Large intestine (tissue), 12 donors: ENCODE measurements at places on chromosomes 16 and 17.

DNA sequence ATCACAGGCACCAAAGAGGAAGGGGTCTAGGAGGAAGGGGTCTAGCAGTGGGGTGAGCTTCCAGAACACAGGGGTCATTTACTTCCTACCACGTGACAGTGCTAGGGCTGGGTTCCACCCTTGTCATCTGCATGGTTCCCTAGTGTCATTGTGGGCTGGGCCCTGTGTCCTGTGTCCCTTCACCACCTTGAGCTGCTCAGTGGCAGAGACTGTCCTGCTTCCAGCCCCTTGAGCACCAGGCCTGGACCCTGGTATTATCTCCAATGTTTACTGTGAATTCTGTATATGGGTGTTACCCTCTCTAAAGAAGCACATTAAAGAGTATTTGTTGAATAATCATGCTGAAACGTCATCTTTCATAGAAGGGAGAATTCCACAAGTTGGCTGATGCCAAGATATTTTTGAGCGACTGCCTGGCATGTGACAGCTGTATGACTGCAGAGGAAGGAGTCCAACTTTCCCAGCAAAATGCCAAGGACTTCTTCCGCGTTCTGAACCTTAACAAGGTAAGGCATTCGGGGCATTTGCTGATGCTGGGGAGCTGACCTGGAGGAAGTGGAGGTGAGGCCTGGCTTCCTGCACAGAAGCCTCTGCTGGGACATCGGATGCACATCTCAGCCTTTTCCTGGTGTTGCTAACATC lies 5.5 kb downstream of the NARF start:
- no peak overlapping the region for H3K4me3 ChIP-seq
- H3K27me3 ChIP-seq, result no peaks in the 10 kb centered on the region
- peaks cover 73% of the 10 kb centered on the region for H3K36me3 ChIP-seq
- H3K4me1 ChIP-seq, result peaks cover 8% of the 10 kb centered on the region
- H3K27ac ChIP-seq, result no peak overlapping the region
- DNase-seq, result no peak

GRCh38 chr16:4415538-4416199 lies 727 bp downstream of the CORO7 start:
- DNase-seq, result peak; percentile 74
- peak overlapping the region; percentile 60 for H3K4me3 ChIP-seq
- H3K36me3 ChIP-seq, result peaks cover 19% of the 10 kb centered on the region
- peak overlapping the region; percentile 75 for H3K27ac ChIP-seq
- H3K4me1 ChIP-seq, result peaks cover 26% of the 10 kb centered on the region

- DNase-seq, result no peak
- peaks cover 2% of the 10 kb centered on the region for H3K27me3 ChIP-seq
- no peaks in the 10 kb centered on the region for H3K36me3 ChIP-seq
- no peak overlapping the region for H3K27ac ChIP-seq
- H3K4me3 ChIP-seq, result no peak overlapping the region
Measured at GRCh38 chr17:15266325-15267125, 1.4 kb upstream of the PMP22 start.

DNA sequence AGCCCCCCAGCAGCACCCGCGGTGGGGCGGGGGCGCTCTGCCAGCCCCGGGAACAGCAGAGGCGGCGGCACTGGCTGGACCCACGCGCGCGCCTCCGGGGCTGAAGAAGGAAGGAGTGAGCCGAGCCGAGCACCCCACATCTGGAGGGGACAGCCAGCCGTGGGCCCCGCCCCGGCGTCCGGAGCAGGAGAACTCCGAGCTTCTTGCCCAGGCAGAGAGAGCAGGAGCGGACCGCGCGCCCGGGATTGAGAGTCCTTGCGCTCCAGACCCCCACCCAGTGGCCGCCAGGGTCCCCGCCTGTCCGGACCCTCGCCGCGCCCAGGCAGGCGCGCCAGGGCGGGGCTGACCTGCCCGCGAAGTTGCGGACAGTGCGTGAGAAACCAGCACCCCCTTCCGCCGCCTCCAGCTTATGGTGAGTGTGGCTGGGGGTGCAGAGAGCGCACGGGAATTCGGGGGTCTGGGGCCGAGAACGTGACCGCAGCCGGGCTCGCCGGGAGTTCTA lies 921.9 kb upstream of the EEF2KMT start:
- H3K27me3 ChIP-seq, result peaks cover 40% of the 10 kb centered on the region
- H3K27ac ChIP-seq, result no peak overlapping the region
- no peak for DNase-seq
- no peak overlapping the region for H3K4me3 ChIP-seq
- no peaks in the 10 kb centered on the region for H3K4me1 ChIP-seq

- no peak overlapping the region for H3K4me3 ChIP-seq
- no peaks in the 10 kb centered on the region for H3K4me1 ChIP-seq
- H3K36me3 ChIP-seq, result no peaks in the 10 kb centered on the region
- no peak for DNase-seq
- H3K27me3 ChIP-seq, result peaks cover 9% of the 10 kb centered on the region
Measured at GRCh38 chr17:1188812-1189504, 9.2 kb upstream of the ABR start.

- H3K36me3 ChIP-seq, result no peaks in the 10 kb centered on the region
- H3K27me3 ChIP-seq, result peaks cover 75% of the 10 kb centered on the region
- peak; percentile 56 for DNase-seq
- H3K4me3 ChIP-seq, result no peak overlapping the region
- H3K27ac ChIP-seq, result no peak overlapping the region
Measured at GRCh38 chr16:711548-712320, 3.2 kb upstream of the METRN start.

DNA sequence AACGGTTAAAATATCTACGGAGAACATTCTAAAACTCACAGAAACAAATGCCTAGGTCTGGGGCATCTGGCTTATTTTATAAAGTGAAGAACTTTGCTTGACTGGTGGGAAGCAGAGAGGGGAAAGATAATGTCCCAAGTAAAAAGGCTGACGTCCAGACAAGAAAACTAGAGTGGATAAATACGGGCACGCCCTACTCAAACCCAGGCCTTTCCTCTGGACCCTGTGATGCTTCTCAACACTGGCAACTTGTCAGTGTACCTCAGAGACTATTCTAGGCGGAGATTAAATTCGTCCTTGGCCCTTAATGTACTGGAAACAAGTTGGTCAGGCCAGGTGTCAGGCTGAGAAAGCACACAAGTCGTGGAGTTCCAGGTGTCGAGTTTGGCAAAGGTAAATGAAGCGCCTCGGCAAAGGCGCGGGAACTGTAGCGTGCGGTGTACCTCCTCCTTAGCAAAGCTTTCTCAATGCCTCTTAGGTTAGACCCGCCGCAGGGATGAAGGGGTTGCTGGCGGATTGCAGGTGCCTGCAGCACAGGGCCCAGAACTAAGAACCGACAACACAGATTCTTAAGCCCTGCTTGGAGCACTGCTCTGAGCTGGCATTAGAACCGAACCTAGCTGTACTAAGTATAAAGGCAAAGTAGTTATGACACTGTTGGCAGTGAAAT lies 668 bp upstream of the UNK start:
- no peak for DNase-seq
- peaks cover 24% of the 10 kb centered on the region for H3K4me1 ChIP-seq
- H3K27ac ChIP-seq, result peak overlapping the region; percentile 99

- peaks cover 2% of the 10 kb centered on the region for H3K36me3 ChIP-seq
- H3K27me3 ChIP-seq, result no peaks in the 10 kb centered on the region
- no peak overlapping the region for H3K4me3 ChIP-seq
Measured at GRCh38 chr17:72813481-72813880, 279.0 kb downstream of the SLC39A11 start.

DNA sequence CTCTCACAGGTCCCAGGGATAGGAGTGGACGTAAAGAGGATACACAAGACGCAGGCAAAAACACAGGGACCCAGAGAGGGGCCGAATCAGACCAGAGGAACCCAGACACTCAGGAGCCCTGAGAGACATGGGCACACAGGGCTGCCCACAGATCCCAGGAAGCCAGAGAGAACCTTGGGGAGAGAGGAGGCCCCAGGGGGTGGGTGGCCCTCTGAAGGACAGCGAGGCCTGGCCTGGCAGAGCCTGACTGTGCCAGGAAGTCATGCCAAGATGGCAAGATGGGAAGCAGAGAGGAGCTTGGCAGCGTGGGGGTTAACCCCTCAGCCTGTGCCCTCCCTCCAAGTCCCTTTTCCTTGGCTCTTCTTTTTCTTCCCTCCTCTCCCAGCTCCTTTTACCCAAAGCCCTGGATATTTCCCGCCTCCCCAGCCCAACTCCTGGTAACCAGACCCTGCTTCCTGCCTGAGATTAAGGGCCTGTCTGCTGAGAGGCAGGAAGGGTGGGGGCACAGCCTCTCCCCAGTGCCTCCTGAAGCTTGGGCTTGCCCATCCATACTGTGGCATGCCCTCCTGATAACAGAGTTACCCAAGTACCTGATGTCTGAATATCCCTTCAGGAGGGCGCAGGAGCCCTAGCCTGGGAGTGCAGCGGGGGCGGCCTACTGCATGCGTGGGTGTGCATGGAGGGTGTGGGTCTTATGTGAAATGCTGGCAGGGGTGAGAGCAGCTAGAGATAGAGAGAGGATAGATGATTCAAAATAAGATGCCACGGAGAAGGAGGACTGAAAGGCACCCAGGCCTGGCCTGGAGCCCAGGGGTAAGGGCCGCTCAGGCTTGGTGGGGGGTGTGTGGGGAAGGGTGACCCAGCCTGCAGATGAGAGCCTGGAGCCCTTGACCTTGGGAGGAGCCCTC lies 6.0 kb upstream of the TBX21 start:
- no peak overlapping the region for H3K4me3 ChIP-seq
- no peak for DNase-seq
- H3K27me3 ChIP-seq, result peaks cover 70% of the 10 kb centered on the region
- H3K27ac ChIP-seq, result no peak overlapping the region
- H3K4me1 ChIP-seq, result no peaks in the 10 kb centered on the region

DNA sequence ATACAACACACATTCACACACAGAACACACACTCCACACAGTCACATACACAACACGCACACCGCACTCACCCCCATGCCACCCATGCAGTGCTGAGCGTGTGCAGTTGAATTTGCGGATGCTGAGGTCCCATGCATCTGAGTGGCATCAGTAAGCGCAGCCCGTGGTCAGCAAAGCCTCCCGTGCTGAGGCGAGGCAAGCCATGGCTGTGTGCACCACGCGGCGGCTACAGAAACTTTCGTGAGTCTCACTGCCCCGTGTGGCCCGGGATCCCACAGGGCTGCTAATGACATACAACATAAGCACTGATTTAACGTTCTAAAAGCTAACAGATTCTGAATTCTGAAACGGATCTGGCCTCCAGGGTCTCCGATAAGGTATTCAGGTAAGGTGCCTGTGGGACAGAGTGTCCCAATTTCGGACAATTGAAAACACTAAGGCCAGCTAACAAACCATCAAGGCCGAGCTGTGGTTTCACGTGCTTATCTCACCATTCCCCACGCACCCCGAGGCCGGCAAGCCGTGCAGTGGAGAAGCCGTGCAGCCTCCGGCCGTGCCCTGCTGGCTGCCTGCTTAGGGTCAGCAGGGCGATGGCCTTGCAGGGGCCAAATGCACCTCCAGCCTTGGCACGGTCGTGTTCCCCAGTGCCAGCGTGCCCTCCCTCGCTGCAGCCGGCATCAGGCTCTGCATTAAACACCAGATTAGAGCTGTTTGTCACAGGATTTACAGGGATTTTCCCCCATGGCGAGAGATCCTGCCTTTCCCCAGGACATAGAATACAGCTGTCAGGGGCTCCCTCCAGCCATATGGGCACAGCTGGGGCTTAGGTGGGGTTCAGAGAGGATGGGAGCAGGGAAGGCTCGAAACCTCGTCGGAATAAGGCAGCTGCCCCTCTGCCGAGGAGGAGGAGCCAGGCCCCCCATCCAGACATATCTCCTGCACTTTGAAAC lies 191.7 kb downstream of the C16orf95 start:
- no peak overlapping the region for H3K27ac ChIP-seq
- no peak overlapping the region for H3K4me3 ChIP-seq
- DNase-seq, result no peak
- no peaks in the 10 kb centered on the region for H3K36me3 ChIP-seq
- peaks cover 16% of the 10 kb centered on the region for H3K4me1 ChIP-seq
- H3K27me3 ChIP-seq, result peaks cover 9% of the 10 kb centered on the region

DNA sequence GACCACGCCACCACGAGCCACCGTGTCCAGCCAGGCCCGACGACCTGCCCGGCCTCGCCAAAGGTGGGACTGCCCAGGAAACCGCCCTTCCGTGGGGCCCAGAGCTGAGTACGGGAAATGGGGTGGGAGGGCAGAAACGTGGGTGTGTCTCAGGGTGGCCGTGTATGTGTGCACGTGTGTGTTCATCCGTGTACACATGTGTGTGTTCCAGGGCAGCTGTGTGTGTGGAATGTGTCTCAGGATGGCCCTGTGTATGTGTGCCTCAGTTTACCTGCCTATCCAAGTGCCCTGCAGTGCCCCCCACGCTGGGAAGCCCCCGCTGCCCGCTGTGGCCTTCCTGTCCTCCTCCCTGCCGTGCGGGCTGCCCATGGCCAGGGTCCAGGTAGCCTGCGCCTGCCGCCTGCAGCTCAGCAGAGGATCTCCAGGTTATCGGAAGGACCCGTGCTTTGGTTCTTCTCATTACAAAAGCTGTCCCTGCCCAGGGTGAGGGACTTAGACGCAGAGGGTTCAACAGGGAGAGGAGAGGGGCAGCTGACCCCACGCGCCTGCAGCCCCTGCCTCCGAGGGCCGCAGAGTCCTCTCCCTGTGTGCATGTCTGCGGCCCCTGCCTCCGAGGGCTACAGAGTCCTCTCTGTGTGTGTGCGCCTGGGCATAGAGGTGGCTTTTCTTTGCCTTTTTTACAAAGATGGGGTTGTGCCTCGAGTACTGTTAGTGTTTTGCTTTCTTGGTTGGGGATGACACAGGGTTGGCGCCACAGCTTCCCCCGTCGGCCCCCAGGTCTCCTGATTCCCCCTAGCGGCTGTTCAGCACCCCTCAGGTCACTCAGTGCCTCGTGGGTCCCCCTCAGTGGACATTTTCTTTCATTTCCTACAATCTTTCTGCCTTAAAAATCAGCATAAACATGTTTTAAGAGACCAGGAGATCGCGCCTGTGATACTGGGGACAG lies 23.6 kb downstream of the ZNF469 start:
- peaks cover 2% of the 10 kb centered on the region for H3K4me1 ChIP-seq
- H3K27me3 ChIP-seq, result peaks cover 10% of the 10 kb centered on the region
- no peak for DNase-seq

GRCh38 chr16:72189865-72190371 lies 18.0 kb upstream of the PMFBP1 start:
- H3K4me3 ChIP-seq, result no peak overlapping the region
- no peaks in the 10 kb centered on the region for H3K4me1 ChIP-seq

- no peak for DNase-seq
- no peaks in the 10 kb centered on the region for H3K36me3 ChIP-seq
- H3K4me1 ChIP-seq, result no peaks in the 10 kb centered on the region
- no peaks in the 10 kb centered on the region for H3K27me3 ChIP-seq
- H3K4me3 ChIP-seq, result no peak overlapping the region
Measured at GRCh38 chr16:10708969-10709368, 14.2 kb upstream of the TEKT5 start.

DNA sequence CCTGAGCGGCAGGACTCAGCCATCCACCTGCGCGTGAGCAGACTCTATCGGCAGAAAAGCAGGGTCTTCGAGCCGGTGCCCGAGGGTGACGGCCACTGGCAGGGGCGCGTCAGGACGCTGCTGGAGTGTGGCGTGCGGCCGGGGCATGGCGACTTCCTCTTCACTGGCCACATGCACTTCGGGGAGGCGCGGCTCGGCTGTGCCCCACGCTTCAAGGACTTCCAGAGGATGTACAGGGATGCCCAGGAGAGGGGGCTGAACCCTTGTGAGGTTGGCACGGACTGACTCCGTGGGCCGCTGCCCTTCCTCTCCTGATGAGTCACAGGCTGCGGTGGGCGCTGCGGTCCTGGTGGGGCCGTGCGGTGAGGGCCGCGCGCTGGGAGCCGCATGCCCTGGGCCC lies 14.9 kb downstream of the METRNL start:
- peaks cover 51% of the 10 kb centered on the region for H3K36me3 ChIP-seq
- no peak overlapping the region for H3K4me3 ChIP-seq
- H3K27me3 ChIP-seq, result peaks cover 2% of the 10 kb centered on the region
- peaks cover 56% of the 10 kb centered on the region for H3K4me1 ChIP-seq
